ENCODE measurements at places on chromosomes 6 and 20.

- DNase-seq, result no peak
These were observed 122.3 kb downstream of the ANKS1A start for GRCh38 chr6:35011096-35012041.

DNA sequence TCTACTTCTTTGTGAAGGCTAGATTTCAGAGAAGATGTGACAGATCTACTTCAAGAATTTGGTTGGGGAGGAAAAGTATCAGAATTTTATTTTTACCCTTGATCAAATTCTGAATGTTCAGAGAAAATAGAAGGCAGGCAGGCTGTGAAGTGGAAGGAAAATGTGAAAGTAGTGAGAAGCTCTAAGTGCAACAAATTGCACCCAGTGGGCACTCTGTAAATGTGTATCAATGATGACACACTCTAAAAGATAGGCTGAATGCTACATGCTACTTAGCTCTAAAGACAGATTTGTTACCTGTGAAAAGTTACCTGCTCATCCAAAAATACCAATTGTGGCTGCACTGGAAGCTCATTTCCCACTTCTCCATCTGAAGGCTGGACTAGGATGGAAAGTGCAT lies 438.6 kb downstream of the PKHD1 start:
- no peak for DNase-seq

DNA sequence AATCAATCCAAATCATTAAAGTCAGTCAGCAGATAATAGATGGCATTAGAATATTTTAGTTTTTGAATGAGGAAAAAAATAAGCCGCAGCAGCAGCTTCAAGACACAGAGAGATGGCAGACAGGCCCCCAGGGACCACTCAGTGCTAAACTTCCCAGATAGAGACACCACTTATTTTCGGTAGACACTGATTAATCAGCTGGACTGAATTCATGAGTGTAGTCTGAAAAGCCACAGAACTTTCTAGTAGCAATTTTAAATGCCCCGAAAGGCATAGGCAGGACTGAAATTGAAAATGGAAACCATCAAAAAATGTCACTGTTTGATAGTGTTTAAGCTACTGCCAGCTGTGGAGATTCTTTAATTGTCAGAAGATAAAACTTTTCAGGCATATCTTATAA lies 3.1 kb upstream of the CLDN20 start:
- DNase-seq, result no peak

GRCh38 chr6:39669973-39670342 lies 55.2 kb downstream of the KIF6 start:
- no peak for DNase-seq

GRCh38 chr6:170524172-170524502 lies 29.0 kb downstream of the PSMB1 start:
- DNase-seq, result peak; percentile 32

DNA sequence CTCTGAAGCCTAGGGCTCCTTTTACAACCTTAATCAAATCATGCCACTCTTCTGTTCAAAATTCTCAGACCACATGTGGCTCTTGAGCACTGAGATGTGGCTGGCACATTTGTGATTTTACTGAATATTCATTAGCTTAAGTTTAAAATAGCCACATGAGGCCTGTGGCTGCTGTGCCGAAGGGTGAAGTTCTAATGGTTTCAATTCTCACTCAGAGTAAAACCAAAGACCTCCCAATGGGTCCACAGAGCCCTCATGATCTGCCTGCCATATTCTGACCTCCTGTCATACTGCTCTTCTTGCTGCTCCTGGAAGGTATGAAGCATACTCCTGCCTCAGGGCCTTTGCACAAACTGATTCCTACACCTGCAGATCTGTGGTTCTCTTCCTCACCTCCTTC lies 7.8 kb upstream of the CST3 start:
- DNase-seq, result no peak

GRCh38 chr6:100657678-100658330 lies 193.1 kb upstream of the SIM1 start:
- no peak for DNase-seq

GRCh38 chr20:57135875-57136274 lies 130.6 kb downstream of the BMP7 start:
- DNase-seq, result no peak

DNA sequence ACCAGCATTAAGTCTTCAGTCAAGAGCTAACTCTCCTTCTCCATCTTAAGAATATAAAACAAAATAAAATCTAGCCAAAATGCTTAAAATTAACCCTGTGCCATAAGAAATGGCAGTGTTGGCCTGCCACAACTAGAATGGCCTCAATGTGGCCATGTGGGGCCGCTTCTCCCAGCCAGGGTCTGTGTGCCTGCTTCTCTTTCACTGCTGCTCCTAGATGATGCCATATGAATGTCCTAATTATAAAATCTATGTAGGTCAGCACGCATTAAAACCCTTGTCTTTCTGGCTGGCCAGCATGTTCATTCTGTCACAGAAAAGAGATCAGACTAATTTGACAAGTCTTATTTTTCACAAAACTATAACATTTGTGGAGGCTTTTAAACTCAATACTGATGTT lies 102.6 kb downstream of the C6orf118 start:
- no peak for DNase-seq

DNA sequence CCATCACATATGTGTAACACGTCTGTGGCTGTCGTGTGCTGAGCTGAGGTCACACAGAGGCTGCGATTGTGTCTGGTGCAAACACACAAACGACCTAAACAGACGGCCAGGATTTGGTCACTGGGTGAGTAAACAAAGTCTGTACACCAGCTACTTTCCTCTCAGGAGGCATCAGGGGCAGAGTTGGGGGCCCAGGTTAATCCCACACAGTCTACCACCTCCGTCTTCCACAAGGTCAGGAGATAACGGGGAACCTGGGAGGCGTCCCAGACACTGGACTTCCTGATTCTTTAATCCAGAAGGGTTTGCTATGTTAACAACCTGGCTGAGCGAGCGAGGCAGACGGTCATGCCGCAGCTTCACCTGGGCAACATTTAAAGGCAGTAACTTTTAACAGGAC lies 1.5 kb downstream of the DACT2 start:
- no peak for DNase-seq

- no peak for DNase-seq
These were observed 33.2 kb upstream of the OCSTAMP start for GRCh38 chr20:46583411-46584214.

GRCh38 chr20:44596010-44596409 lies 13.6 kb downstream of the PKIG start:
- no peak for DNase-seq

DNA sequence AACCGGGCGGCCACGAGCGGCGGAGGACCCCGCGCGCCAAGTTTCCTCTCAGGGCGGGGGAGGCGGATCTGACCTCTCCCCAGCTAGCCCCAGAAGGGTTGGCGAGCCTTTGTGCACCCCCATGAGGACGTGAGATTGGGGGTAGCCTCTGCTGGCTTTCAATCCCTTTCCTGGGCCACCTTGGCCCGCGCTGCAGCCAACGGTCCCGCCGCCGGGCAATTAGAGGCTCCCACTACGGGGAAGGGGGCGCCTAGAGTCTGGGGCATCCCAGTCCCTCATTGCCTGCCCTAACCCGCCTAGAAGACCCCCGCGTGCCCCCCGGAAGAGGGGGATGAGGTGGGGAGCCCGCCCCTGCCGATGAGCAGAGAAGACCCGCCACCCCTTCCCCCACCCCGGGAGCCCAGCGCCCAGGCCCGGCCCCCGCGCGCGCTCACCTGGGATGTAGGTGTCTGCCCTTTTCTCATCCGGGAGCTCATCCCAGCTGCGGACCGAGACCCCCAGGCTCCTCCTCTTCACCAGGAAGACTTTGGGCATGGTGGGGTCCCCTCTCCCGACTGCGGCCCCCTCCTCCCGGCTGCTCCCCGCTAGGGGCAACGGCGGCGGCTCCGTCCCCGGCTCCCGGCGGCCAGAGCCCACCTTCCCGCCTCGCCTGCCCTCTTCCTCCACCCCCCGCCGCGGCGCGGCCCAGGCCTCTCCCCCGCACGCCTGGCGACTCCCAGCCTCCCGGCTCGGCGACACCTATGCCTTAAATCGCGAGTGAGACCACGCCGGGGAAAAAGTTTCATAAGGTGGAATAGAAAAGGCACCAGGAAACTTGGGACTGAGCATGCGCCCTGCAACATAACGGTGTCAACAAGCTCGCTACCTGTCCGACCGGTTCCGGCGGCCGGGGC lies at the start of gene OVOL2:
OVOL2 (minus strand) TSS at position 816 of the 893 bp plus-strand sequence; CDS start at position 534, 282 bp downstream.
- DNase-seq, result no peak

DNA sequence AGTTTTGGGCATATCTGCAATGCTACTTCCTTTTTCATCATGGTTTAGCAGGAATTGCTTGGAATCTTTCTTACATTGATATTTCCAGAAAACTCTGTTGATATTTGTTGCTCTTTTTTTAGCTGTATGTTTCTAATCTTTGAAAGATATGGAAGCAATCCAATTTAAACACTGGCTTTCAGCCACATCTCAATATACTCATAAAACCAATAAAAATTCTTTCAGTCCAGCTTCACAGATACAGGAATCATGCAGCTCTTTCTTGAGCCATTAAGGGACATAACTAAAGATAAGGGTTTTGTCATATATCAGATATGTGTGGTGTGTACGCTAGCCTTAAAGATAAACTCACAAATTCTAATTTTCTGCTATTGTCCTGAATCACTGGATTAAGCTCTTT lies 47.4 kb downstream of the PKIB start:
- DNase-seq, result no peak

DNA sequence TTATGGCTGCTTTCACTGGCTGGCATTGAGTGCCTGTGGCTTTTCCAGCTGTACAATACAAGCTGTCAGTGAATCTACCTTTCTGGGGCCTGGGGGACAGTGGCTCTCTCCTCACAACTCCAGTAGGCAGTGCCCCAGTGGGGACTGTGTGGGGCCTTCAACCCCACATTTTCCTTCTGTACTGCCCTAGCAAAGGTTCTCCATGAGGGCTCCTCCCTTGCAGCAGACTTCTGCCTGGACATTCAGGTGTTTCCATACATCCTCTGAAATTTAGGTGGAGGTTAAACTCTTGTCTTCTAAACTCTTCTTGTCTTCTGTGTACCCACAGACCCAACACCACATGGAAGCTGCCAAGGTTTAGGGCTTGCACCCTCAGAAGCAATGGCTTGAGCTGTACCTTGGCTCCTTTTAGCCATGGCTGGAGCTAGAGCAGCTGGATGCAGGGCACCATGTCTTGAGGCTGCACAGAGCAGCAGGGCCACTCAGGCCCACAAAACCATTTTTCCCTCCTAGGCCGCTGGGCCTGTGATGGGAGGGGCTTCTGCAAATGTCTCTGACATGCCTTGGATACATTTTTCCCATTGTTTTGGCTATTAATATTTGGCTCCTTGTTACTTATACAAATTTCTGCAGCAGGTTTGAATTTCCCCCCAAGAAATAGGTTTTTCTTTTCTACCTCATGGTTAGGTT lies 9.6 kb downstream of the PEX7 start:
- DNase-seq, result no peak

- DNase-seq, result no peak
These were observed 45.2 kb downstream of the KIF16B start for GRCh38 chr20:16528078-16528477.

DNA sequence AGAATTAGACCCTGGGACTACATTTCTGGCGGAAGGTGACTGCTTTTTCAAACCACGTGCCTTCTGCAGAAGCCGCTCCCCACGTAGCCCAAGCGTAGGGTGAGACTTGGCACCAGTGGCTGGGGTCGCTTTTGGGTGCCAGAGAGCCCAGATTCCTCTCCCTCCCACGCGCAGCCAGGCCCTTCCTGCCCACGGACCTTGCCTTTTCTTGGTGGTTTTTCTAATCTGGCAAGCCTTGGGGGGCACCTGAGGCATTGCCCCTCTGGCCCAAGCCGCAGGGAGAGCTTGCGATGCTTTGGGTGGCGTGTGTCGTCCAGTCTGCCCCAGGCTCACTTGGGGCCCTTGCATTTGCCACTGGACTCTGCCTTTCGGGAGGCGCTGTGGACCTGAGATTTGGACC lies 3.3 kb downstream of the SLCO4A1 start:
- DNase-seq, result no peak

DNA sequence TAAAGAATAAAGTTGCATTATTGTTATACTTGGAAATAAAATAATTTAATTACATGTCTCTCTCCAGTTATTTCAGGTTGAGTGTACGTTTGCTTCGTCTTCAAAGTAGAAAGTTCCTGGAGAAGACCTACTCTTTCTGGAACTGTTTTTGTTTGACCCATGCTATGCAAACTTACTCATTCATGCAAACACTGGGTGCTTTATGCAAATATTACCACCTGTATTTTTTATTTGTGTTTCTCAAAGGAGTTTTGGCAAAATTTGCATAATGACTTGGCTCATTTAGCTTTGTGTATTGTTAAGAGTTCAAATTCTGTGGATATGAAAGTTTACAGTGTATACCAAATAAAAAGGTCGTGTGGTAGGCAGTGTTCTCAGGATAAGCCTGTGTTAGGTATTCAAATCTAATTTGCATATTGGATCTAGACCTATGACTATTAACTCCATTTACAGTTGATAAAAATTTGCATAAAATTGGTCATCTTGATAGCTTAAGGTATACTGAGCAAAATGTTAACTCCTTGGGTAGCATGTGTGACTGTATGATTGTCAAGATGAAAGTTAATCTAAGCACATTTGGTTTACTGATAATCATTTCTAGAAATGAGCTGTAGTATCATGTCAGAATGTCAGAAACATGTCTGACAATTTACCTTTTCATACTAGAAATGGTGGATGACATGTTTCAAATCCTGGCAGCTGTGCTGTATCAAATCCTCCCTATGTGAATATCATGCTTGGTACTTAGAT lies 65.2 kb downstream of the CDKAL1 start:
- no peak for DNase-seq

DNA sequence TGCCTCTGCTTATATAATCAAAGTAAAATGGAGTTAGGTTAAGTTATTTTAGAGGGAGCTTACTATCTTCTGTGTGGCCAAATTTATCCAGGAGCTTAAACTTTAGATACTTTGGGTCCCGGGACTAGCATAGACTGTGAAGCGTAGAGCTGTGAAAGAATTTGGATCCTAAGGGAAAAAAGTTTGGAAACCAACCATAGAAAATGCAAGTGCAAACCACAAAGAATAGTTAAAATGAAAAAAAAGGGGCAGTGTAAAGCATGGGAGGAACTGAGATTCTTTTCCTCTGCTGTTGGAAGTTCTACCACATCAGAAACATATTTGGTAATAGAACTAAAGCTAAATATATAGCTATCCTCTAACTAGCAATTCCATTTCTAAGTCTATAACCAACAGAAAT lies 232.2 kb upstream of the FLRT3 start:
- DNase-seq, result no peak

DNA sequence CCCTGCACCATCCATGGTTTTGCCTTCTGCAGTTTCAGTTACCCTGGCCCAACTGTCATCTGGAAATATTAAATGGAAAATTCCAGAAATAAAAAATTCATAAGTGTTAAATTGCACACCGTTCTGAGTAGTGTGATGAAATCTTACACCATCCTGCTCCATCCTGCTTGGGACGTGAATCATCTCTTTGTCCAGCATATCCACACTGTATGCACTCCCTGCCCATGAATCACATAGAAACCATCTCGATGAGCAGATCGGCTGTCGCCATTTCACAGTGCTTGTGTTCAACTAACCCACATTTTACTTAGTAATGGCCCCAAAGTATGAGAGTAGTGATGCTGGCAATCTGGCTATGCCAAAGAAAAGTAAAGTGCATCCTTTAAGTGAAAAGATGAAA lies 105.9 kb upstream of the ID4 start:
- no peak for DNase-seq

- DNase-seq, result no peak
These were observed 49.9 kb upstream of the ADGRF1 start for GRCh38 chr6:47091886-47092668.
